ENCODE measurements at places on chromosomes 7 and 10.

DNA sequence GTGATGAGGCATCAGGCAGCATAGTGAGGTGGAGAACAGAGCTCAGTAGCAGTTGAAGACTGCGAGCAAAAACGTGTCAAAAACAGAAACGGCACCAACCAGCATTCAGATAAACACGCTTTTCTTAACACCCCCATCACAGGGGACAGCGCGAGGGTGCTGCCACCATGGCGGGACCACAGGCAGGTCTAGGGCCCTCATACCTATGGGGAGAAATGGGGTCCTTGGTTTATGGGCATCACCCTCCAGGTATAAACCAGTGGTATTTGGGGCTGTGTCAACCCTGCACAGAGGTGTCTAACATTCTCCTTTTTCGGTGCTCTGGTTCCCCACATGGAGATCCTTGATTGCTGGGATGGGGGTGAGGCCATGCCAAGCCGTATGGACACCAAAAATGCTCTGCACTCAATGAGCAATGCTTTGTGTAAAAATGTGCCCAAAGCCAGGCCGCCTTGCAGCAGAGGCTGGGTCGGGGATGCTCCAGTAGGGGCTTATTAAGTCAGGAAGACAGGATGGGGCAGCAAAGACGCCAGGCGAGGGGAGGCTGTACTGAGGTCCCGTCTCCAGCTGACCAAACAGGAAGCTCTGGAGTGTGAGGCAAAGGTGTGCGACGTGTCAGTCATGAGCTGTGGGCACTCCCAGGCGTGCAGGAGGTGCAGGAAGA lies 191.5 kb downstream of the WDR37 start:
- DNase-seq = no peak

DNA sequence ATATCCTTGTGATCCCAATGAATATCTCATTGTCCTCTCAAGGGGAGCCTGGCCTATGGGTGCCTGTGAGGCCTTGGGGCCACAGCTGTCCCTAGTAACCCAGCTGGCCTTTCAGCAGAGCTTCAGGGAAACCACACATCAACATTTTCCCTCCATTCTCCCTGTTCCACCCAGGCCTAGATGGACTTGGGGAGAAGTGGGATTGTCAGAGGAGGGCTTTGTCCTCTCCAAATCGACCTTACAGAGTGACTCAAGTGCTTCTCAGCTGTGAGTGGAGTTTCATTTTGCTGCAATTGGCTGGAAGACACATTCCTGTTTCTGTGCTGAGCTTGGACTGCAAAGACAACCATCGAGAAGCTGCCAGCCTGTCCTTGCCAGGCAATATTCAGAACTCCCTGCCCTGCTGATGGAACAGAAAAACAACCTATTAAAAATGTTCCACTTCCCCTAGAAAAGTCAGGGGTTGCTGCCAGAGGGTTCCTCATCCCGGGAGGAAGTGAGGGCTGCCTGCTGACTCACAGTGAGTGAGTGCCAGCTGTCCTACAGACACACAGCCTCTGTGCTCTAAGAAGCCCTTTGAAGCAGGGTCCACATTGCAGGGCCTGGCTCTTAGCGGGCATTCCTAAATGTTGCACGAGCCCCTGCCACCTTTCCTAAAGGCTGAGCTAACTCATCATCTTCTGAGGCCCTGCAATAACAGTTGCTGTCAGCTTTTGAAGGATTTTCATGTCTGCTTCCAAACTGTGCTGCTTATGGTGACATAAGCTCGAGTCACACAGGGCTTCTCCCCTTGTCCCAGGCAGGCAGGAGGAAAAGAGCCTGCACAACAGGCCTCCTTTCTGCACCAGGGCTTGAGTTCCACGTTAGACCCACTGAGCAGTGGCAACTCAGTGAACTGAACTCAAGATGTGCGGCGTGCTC lies 20.5 kb downstream of the STRA8 start:
- DNase-seq = peak; percentile 5

DNA sequence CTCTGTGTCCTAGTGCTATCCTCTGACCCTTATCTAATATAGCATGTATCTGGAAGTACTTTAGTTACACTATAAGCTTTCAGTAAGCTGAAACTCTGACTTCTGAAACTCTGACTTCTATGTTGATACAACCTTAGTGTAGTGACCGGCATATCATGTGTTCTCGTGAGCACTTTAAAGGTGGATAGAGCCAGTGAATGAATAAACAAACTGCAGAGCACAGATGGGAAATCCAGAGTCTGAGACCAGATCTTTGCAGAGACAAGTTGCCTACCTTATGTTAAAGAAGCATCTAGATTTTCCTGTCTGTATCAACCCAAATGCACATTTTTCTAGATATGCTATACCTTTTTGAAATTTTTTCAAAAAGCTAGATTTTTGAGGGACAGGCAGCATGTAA lies 3.5 kb downstream of the ACTA2 start:
- no peak for DNase-seq

DNA sequence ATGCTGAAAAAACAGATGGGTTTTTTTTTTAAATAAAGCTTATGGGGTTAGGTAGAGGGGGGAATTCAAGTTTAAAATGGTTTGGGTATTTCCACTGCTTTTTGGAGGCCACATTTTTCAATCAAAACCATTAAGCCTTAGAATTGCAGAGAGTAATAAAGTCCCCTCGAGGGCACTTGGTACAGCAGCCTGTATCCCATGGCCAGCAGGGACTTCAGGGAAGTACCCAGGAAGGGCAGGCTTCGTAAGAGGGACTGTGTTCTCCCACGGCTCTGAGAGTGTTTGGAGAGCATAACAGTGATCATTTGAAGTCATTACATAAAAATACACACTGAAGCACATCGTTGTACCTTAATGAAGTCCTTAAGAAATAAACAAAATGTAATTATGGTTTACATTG lies 432.7 kb downstream of the DPP6 start:
- no peak for DNase-seq

- peak; percentile 82 for DNase-seq
Measured at GRCh38 chr7:71633551-71634008, 501.6 kb downstream of the GALNT17 start.

DNA sequence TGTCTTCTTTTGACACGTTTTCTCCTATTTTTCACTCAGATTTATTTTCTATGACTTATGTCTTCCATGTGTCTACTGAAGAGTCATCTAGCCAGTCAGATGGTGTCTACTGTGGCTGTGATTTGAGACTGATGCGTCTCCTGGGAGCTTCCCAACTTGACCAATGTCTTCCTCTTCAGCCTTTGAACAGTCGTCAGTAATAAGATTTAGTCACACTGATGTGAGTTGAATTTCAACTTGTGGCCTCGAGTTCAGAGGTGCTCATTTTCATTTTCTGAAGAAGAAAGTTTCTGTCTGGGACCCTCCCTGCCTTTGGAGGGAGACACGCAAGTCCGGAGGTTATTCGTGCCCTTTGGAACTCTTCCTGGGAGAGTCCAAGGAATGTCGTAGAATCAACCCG lies 221.9 kb upstream of the INHBA start:
- DNase-seq = no peak

DNA sequence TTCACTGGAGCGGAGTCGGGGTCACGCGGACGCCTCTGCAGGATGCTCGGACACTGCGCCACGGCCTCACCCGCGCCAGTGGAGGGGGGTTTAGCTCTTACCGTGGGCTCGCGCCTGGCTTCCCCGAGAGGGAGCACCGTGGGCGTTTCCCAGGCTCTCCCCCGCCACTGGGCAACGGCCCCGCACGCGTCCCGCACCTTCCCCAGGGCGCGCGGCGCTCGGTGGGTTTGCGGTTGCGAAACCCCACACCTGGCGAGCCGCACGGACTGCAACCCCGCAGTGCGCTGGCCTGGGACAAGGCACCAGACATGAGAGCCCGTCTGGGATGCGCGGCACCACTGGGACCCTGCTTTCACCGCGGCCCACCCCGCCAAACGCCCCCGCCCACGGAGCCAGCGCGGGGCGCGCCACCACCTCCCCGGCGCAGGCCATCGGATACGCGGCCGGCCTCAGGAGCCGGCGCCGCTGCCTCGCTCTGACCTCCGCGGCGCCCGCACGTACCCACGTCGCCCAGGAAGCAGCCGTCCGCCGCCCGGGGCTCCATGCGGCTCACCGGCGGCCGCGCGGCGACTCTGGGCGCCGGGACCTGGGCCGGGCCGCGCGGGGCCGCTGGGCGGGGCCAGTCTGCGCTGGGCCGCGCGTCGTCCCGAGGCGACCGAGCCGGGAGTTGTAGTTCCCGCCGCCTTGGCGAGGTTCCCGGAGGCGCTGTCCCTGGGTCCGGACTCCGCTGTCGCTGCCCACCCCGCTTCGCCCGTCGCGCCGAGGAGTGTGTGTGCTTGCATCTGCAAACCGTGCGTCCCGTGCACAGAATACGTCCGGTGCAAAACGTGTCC lies at the start of gene ASB13:
TSS of gene ASB13 (minus strand) at position 588 of the 833 bp plus-strand sequence. CDS start at position 544, 44 bp downstream.
- no peak for DNase-seq

- DNase-seq = no peak
Measured at GRCh38 chr10:541041-541440, 148.4 kb downstream of the DIP2C start.

DNA sequence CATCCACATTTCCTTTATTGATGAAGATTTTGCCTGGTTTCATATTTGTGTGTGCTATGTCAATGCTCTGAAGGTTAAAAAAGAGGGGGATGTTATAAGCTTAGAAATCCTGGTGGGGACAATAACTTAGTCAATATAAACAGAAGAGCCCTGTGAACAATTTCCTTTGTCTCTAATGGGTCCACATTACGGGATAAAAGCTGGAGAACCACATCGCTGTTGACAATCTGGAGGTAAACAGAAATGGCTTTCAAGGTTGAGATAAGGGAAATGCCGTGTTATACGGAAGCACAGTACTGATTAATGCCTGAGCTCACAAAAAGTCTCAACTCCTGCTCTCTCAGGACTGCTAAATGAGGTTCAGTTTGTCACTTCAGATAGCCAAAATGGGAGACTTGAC lies 16.8 kb downstream of the ASAH2 start:
- no peak for DNase-seq

- no peak for DNase-seq
Measured at GRCh38 chr10:44989597-44990301, 11.0 kb upstream of the ZNF22 start.

GRCh38 chr10:3776796-3777571 lies 8.0 kb downstream of the KLF6 start:
- no peak for DNase-seq

- DNase-seq = no peak
Measured at GRCh38 chr7:33771422-33771821, 133.9 kb upstream of the BMPER start.

DNA sequence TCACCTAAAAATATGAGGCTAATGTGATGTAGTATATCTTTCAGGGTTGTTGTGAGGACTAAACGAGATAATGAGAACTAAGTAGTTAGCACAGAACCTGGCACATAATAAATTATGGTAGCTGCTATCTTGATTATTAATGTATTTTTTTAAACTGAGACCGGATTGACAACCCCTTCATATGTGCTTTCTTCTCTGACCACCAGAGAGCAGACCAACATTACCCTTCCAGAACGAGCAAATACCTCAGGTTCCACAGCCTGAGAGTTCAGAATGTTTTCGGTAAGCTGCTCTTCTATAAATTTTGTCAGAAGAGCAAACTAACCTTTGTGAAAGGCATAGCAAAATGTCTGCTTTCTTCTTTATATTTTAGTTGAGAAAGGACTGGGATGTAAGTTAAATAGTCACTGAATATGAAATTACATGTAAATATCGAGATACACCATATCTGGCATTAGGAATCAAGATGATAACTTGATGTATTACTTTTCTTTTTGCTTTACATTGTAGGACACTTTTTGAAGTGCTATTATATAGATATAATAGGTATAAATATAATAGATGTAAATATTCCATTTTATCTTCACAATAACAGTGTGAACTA lies 13.6 kb upstream of the BPGM start:
- no peak for DNase-seq

DNA sequence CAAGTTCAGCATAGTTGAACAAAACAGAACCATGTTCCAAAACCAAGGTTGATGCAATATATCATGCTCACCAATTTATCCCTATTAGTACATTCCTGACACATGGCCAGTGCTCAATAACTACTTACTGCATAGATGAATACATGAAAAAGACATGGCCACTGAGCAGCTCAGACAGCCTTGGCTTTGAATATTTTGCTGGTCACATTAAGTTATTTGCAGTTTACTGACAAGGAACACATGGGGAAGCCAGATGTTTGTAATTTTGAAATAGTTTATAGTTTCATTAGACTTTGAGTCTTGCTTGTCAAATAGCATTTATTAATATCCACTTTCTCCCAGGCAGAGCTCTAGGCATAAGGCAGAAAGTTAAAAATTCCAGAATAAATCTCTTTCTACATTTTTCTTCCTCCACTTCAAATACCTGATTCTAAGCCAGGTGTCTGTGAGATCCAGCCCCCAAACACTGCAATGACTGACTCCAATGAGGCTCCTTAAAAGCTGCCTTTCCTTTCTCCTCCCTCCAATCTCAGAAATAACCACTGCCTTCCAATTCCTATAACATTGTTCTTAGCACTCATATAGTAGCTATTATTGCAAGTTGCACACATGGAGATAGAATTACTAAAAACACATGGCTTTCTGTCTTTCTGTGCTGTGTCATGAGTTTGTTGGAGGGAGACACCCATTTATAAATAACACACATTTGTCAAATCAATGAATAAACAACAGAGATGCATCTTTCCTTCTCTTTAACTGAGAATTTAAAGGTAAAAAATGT lies 91.3 kb downstream of the PCGF5 start:
- DNase-seq = no peak

GRCh38 chr7:11343136-11343535 lies 369.5 kb downstream of the PHF14 start:
- no peak for DNase-seq

- DNase-seq = peak; percentile 50
Measured at GRCh38 chr7:30412782-30413504, 65.6 kb downstream of the NOD1 start.

DNA sequence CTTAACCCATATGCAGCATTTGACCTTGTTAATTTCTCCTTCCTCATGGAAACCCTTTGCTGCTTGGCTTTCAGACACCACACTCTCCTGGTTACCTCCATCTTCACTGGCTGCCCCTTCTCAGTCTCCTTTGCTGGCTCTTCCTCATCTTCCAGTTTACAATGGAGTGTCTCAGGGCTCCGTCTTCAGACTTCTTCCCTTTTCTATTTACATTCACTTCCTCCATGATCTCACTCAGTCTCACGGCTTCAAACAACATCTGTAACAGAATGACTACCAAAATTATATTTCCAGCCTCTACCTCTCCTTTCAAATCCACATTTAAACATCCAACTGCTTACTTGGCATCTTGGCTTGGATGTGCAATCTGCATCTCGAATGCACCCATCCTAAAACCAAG lies 140.4 kb downstream of the DKK1 start:
- no peak for DNase-seq

- DNase-seq = no peak
Measured at GRCh38 chr7:42495256-42495655, 258.2 kb upstream of the GLI3 start.
